IPS DF 6.9 (cell line): ENCODE measurements at places on chromosomes 4 and X.

DNA sequence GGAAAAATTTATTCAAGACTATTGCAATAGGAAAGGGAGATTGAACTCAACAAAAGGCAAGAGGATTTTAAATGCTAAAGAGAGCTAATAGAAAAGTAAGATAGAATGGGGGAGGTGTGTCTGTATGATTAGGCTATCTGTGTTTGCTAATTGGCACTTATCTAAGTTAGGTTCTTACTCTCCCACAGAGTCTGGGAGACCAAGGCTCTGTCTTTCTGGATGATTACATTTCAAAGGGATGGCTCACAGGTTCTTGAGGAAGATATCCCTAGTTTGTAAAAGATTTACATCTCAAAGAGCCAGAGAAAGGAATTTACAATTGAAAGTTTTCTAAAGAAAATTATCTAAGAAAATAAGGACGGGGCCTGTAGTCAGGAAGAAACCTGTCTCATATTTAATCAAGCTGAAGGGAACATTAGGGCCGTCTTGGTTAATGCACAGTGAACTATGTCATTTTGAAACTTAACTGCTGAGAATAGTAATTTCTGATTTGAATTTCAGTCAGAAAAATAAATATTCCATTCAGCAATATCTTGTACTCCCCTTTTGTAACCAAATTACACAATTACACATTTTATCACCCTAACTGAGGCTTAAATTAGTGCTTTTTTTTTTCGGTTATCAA lies 75.8 kb downstream of the MAGEB10 start:
- no peak for DNase-seq

DNA sequence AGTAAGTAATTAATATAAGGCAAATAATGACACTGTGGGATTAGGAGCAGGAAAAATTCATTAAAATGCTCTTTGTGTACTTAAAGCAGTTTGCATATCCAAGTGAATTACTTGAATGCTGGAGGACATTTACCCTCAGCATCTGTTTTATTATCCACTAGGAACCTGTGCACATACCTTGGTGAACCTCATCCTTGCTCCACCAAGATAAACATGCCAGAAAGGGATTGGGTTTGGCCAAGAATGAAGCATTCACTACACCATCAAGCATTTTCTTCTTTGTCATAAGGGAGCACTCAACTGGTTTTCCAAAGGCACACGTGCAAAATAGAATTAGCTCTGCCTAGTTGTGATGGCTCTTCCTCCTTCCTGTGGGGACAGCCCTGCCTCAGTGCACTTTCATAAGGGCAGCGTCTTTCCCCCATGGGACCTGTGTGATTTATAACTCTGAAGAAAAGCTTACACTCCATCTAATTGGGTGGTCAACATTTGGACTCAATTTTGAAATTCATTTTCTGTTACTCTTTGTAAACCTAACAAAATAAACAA lies 291.7 kb downstream of the USP46 start:
- no peak for DNase-seq

DNA sequence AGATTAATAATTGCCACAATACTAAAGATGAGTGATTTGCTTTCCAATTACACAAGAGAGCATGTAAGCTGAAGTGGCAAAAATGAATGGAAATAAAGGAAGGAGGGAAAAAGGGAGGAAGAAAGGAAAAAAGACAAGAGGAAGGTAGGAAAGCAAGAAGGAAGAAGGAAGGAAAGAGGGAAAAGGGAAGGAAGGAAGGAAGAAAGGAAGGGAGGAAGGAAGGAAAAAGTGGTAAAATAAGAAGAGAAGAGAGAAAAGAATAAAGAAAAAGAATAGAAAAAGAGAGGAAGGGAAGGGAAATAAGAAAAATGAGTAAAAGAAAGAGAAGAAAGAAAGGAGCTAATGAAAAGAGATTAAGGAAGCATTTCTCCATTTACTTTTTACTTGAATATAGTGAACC lies 4.6 kb downstream of the NDST4 start:
- DNase-seq, result no peak

- DNase-seq, result no peak
Measured at GRCh38 chrX:12958059-12958458, 16.9 kb upstream of the TMSB4X start.

DNA sequence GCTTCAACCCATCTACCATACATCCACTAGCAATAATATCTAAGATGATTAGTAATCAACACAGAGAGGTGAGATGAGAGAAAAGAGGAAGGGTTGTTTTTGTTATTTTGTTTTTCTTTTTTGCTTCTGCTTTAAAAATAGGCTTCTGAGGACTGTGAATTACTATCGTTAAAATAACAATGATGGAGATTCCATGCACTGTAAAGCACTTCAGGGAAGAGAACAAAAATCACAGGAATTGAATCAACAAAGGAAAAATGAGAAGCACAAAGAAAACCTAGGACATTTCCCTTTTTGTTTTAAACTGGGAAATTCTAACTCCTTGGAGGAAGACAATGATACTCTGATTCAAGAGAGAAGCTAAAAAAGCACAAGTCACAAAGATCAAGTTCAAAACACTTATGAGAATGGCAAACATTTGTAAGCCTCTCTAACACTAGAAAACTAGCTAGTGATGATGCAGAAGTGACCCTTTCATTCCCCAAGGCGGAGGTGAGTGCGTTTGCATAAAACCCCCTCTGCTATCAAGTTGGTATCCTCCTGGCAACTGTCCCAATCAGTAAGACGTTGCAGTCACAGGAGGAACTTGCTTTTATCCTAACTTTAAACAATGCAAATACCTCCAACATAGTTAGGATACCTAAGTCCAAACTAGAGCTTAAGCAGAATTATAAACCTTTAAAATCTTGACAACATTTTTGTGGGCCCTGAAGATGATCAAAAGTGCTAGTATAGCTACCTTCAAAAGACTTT lies 308.5 kb downstream of the CAMK2D start:
- peak; percentile 64 for DNase-seq

- DNase-seq, result no peak
Measured at GRCh38 chrX:19647731-19648588, 132.7 kb upstream of the MAP3K15 start.

- no peak for DNase-seq
Measured at GRCh38 chr4:75653845-75654503, 19.2 kb downstream of the G3BP2 start.

- no peak for DNase-seq
Measured at GRCh38 chr4:152247271-152247975, 288.5 kb downstream of the FBXW7 start.

DNA sequence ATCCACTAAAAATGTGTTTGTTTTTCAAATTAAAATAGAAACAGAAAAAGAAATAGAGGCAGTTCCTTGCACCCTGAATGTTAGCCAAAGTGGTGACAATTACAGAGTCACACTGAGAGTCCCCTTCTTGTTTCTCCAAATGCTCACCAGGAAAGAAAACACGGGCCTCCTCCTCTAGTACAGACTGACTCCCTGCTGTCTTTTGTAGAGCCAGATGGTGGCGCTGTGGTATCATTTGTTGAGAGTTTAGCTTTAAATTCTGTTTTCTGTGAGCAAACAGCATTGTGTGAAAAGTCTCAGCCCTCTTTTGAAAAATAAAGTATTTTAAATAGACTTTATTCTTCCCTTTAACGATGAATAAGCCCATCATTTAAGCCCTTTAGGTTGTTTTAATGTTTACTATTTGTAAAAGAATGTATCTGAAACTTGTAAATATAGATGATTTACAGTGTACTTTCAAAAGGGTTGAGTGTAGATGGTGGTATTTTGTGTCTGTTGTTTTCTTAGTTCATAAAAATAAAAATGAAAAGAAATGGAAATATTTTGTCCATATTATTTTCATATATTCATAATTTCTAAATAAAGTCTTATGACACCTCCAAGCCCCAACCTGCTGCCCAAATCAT lies 36.9 kb upstream of the ATOH1 start:
- DNase-seq, result peak; percentile 47

GRCh38 chr4:55933611-55934010 lies 15.1 kb upstream of the CEP135 start:
- DNase-seq, result no peak

DNA sequence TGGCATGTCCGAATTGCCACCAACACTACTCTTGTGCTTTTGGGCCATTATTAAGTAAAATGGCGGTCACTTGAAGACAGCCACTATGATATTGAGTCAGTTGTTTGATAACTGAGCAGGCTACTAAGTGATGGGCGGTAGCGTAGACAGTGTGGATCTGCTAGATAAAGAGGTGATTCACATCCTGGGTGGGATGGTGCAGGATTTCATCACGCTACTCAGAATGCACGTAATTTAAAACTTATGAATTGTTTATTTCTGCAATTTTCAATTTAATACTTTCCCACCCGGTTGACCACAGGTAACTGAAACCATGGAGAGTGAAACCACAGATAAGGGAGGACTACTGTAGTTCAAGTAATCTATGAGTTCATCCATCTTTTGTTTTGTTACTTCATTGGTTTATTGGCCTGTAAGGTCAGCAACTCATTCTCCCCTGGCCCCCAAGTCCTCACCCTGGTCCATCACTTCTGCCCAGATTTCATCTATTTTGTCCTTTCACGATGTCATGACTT lies 2.9 kb downstream of the ARAF start:
- no peak for DNase-seq

DNA sequence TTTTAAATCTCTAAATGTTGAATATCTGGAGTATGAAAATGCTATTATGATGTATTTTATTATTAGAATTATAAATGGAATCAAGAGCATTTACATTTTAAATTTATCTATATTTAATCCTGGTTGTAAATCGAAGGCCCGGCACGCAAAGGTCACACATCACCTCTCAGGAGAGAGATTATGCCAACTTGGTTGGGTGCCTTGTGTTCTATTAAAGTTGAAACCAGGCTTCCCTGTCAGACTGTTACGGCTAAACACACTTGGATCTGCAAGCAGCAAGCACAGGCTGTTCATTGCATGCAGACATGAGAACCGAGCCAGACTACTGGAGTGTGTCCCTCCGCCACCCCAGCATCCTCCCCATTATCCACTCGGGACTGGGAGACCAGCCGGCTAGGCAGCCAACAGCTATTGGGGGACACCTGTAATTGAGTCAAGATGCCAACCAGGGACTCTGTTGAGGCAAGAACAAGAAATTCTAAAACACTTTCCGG lies 16.4 kb upstream of the SEL1L3 start:
- no peak for DNase-seq

GRCh38 chr4:6705646-6706045 lies 4.0 kb downstream of the MRFAP1L1 start:
- no peak for DNase-seq

DNA sequence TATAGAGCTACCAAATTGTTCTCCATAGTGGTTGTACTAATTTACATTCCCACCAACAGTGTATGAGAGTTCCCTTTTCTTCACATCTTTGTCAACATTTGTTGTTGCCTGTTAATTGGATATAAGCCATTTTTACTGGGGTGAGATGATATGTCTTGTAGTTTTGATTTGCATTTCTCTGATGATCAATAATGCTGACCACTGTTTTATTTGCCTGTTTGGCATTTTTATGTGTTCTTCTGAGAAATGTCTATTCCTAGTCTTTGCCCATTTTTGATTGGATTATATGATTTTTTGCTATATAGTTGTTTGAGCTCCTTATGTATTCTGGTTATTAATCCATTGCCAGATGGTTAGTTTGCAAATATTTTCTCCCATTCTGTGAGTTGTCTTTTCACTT lies 44.3 kb downstream of the ACTRT1 start:
- DNase-seq, result no peak

DNA sequence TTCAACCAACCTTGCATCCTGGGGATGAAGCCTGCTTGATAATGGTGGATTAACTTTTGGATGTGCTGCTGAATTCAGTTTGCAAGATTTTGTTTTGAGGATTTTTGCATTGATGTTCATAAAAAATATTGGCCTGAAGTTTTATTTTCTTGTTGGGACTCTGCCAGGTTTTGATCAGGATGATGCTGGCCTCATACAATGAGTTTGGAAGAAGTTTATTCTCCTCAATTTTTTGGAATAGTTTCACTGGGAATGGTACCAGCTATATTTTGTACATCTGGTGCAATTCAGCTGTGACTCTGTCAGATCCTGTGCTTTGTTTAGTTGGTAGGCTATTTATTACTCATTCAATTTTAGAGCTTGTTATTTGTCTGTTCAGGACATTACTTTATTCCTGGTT lies 340.3 kb upstream of the TRAM1L1 start:
- no peak for DNase-seq

GRCh38 chr4:70815370-70815769 lies 24.3 kb downstream of the GRSF1 start:
- no peak for DNase-seq

- peak; percentile 31 for DNase-seq
Measured at GRCh38 chr4:41216294-41217019, 2.1 kb upstream of the APBB2 start.

- DNase-seq, result no peak
Measured at GRCh38 chr4:35364321-35364870, 879.9 kb downstream of the ARAP2 start.

DNA sequence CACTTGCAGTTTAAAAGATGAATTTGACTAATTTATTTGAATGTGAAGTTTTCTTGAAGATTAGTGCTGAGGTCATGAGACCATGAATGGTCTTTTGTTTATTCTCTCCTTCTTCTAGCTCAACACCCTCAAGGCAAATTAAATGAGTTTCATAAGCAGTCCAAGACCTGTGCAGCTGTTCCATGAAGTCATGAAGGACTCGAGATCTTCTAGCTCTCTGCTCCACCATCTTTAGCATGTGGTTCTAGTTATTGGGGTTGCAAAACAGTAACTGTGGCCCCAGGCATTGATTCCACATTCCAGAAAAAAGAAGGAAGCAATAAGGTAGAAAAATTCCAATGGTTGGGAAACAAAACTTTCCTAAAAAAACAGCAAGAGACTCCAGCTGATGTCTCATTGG lies 84.2 kb upstream of the HS3ST1 start:
- no peak for DNase-seq

DNA sequence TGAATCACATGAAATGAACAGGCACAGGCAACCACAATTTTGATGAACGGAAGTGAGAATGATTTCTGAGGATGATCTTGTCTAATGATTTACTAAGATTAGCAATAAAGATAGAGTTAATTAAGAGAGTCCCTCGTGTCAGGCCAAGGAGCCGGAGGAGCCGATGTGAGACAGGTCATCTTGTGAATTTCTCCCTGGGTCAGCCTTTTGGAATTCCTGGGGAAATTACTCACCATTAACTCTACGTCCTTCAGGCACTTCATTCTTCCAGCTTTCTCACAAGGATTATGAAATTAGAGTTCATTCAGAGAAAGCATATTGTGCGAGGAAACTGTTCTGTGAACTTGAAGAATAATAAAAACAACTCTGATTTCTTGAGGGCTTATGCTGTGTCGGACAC lies 86.7 kb downstream of the PSAPL1 start:
- DNase-seq, result no peak

DNA sequence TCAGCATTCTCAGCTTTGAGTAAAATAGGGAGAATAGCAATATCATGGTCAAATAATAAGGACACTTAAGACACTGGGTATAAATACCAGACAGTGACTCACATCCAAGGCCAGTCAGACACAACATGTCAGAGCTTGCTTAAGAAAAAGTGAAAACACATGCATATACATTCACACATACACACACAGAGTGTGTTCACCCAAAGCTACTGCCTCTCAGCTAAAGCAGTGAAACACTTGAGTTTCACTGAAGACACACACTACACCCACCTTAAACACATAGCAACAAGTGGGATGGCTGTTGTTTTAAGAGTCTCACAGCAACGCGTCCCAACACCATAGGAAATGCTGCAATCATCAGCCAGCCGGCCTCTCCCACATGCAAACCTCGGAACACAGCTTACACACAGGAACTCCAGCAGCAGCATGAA lies 14.4 kb downstream of the SHROOM4 start:
- no peak for DNase-seq

GRCh38 chrX:121854614-121854911 lies 807.2 kb downstream of the GLUD2 start:
- DNase-seq, result no peak

GRCh38 chr4:64539234-64539849 lies 130.1 kb upstream of the TECRL start:
- DNase-seq, result peak; percentile 4

GRCh38 chr4:15238720-15239119 lies 189.1 kb upstream of the C1QTNF7 start:
- no peak for DNase-seq
